ENCODE measurements at places on chromosomes 2 and 18.

DNA sequence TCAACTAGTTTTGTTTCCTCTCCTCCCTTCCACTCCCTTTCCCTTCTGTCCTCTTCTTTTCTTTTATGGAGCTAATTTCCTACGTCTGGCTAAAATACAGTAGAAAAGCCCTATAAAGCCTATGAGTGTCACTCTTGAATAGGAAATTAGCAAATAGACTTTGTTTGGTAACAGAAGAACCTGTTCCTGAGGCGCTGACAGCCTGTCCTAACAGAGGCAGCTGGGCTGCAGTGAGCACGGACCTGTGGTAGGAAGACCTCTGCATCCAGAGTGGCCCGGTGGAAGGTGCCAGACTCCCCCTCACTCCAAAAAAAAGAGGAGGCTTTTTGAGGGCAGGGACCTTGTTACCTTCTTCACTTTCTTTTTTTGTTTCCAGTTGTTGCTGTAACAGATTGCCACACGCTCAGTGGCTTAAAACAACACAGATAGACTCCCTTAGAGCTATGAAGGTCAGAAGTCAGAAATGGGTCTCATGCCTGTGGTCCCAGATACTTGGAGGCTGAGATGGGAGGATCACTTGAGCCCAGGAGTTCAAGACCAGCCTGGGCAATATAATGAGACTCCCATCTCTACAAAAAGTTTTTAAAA lies 81.2 kb upstream of the TXNDC2 start:
- peak; percentile 93 for DNase-seq

DNA sequence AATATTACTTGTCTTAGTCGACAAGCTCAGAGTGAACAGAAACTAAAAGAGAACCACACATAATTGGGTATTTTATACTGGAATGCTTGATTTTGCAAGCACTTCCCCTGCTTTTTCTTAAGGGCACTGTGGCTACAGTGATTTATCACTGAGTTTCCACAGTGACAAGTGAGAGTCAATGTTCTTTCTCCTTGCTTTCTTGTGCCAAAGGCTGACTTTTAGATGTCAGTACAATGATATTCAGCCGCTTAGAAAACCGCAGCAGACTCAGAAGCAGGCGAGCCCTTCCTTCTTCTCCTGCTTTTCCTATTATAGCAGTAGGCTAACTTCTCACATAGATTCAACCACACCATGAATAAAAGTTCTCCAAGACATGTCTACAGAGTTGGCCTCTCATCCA lies 1603.6 kb upstream of the NXPH2 start:
- DNase-seq, result no peak

DNA sequence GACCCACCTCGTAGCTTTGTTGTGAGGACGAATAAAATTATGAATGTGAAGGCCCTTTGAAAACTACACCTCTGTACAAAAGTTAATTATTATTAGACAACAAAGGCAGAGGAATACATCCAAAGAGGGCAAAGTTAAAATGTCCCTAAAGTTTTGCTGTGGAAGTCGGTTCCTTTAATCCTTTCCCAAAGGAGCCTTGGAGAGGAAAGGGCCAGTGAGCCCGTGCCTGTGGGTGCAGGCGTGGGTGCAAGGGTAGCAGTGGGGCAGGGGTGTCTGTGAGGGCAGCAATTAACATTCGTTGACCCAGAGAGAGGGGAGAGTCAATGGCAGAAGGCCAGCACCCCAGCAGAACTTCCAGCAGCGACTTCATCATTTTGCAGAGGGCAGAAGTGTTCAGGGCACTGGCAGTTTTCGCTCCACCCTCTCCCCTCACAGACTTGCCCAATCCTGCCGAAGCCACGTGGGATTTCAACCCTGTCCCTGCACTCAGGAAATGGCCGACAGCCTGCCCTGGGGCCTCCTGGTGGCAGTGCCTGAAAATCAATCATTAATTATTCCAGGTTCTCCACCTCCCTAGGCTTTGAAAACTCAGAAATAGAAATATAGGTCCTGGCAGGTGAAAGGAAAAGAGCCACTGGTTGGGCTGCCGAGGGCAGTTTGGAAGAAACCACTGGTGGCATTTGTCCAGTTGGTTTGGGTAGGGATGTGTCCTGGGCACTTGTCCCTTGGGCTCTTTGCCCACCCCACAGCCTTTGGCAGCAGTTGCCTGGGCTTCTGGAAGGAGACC lies 4.2 kb upstream of the PAX8 start:
- peak; percentile 33 for DNase-seq

- no peak for DNase-seq
Measured at GRCh38 chr18:52829876-52830405, 489.9 kb downstream of the DCC start.

- DNase-seq, result no peak
Measured at GRCh38 chr2:184654945-184655344, 56.6 kb downstream of the ZNF804A start.

DNA sequence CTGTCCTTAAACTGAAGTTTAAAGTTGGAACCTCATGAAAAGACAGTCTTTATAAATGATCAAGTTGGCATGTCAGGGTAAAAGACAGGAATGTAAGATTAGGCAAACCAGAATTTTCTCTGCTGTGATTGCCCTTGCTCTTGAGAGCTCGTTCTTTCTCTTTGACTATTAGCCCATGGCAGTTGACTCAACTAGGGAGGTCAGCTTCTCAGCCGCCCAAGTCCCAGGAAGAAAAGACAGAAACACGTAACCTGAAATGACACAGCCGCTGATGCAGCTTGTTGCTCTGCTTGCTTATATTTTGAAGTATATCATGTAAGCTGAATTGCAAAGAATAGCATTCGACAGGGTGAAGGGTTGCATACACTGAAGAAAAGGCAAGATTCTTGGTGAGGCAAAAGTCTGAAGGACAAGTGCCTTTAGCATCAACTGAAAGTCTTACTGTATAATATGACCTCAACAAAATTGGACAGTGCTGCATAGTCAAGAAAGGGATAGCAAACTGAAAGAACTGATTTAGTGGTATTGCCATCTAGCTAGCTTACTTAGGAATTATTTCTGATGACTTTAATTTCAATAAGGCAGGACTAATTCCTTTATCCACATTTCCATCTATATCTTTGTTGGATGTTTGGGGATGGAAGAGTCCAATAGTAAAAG lies 54.7 kb downstream of the ARHGAP15 start:
- DNase-seq, result no peak

DNA sequence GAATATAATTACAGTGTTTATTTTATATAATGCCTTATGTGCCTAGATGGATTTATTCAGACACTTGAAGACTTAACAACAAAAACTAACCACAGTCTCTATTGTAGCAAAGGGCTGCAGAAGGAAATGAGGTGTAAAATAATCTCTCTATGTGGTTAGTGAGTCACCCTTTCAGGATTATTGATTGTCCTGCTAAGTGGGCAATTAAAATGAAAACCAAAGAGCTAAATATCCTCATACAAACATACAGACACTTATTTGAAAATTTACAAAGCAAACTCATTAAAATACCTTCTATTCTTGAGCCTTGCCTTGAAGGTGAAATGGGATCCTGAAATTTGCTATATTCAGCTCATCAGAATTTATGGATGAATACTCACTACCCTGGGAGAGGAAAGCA lies 27.7 kb upstream of the DCC start:
- no peak for DNase-seq

DNA sequence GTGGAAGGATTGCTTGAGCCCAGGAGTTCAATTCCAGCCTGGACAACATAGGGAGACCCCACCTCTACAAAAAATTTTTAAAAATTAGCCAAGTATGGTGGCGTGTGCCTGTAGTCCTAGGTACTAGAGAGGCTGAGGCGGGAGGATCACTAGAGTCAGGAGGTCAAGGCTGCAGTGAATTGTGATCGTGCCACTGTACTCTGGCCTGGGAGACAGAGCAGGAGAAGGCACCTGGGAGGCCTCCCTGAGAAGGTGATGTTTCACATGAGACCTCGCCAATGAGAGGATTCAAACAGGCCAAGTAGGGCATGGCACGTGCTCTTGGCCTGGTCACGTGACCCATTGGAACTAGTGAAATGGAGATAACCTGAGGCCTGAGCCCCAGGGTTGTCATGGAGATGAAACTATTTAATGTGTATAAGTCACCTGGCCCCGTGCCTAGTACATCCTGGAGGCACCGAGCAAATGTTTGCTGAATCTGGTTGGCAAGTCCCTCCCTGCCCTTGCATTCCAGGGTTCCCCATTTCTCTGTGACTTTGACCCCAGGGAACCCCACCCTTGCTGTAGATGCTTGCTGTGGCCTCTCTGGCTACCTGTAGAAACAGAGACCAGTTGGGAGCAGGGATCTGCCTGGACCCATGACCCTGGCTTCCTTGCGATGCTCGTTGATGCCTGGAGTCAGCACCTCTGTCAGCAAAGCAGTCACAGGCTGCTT lies 26.1 kb upstream of the ROCK2 start:
- DNase-seq, result no peak

- peak; percentile 68 for DNase-seq
Measured at GRCh38 chr18:3037423-3037915, 24.5 kb upstream of the LPIN2 start.

GRCh38 chr18:58552057-58552461 lies 76.8 kb downstream of the ALPK2 start:
- no peak for DNase-seq

GRCh38 chr2:59779571-59779970 lies 773.9 kb downstream of the BCL11A start:
- peak; percentile 69 for DNase-seq

DNA sequence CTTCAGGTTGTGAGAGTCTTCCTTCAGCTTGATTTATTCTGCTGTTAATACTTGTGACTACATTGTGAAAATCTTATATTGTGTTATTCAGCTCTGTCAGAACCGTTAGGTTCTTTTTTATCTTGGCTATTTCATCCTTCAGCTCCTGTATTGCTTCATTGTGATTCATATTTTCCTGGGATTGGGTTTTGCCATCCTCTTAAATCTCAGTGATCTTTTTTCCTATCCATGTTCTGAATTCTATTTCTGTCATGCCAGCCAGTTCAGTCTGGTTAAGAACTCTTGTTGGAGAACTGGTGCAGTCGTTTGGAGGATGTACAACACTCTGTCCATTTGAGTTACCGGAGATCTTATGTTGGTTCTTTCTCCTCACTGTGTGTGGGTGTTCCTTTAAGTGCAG lies 19.1 kb downstream of the MSTN start:
- DNase-seq, result no peak

DNA sequence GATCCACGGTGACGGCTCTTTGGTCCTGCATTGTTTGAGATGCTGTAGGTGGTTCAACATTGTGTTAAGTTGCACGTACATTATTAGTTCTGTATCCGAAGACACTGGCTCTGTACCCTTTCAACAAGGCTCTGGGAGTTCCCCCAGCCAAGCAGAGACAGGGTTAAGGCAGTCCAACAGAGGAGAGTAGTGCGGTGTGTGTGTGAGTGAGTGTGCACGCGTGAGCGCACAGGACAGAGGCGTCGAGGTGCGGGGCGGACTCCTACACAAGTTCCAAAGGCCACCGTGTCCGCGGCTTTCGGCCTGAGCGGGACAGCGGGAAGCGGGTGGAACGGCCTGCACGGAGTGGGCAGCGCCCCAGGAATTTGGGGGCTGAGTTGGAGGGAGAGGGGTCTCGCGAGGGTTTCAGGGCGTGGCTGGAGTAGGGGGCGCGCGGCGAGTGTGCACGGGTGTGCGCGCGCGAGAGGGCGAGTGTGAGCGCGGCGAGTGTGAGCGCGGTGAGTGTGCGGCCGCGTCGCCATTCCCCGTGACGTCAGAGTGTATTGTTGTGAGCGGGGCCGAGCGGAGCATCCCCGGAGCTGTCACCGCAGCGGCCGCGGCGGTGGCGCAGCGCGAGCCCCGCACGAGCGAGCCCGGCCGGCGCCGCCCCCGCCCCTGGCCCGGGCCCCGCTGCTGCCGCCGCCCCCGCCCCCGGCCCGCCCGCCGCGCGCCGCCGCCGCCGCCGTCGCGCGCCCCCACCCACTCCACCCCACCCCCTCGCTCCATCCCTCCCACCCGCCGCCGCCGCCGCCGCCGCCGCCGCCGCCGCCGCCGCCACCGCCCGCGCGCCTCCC lies at the start of gene ASXL3:
Gene ASXL3, plus strand, starts transcription at position 535 of the 833 bp plus-strand sequence. CDS start 413 bp downstream, outside the sequence.
- DNase-seq, result no peak

DNA sequence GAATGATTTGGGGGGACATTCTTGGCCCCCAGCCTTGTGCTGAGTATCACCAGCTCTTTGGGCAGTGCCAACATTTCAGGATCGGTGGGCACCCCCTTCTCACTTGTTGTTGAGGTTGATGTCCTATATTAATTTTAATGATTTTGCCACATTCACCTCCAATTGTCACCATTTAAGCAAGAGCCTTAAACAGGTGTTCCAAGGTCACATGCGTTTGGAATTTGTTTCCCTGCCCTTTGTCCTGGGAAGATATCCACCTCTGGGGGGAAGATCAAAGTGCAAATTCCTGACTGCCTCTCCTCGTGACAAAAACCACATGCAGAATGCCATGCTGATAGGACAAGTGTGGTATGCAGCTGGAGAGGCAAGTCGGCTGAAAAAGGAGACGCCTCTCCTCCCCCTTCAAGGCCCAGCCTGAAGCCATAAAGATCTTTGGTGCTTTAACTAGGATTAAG lies 72.5 kb upstream of the ID2 start:
- no peak for DNase-seq

- peak; percentile 74 for DNase-seq
Measured at GRCh38 chr2:64212346-64212745, 68.1 kb upstream of the PELI1 start.

GRCh38 chr2:191676790-191677645 lies 918 bp upstream of the NABP1 start:
- DNase-seq, result peak; percentile 81

- DNase-seq, result no peak
Measured at GRCh38 chr2:145543856-145544255, 1023.9 kb upstream of the ZEB2 start.

GRCh38 chr2:149586063-149586462 lies 1.5 kb downstream of the MMADHC start:
- peak; percentile 39 for DNase-seq

GRCh38 chr2:70475266-70475665 lies 78.4 kb downstream of the TGFA start:
- DNase-seq, result no peak

- peak; percentile 29 for DNase-seq
Measured at GRCh38 chr2:174656676-174657176, 59.1 kb upstream of the WIPF1 start.

- DNase-seq, result no peak
Measured at GRCh38 chr2:156526950-156527636, 90.9 kb downstream of the GPD2 start.

DNA sequence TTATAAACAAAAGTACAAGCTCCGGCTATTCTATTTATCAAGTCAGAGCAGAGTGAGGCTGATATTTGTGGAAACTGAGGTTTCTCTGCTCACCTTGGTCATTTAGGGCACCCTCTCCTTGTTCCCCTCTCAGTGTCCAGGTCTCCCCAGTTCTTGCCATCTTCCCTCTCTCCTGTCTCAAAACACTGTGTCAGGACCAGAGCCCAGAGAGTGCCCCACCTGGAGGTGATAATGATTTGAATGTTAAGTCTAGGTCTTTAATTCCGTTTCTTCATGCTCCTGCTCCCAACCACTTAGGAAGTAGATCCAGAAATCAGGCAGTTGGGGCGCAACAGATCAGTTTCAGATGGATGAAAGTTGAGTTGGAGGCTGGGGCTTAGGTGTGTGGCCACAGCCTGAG lies 9.2 kb upstream of the ADCY3 start:
- DNase-seq, result no peak

GRCh38 chr2:80638783-80639182 lies 334.2 kb upstream of the LRRTM1 start:
- no peak for DNase-seq

- peak; percentile 77 for DNase-seq
Measured at GRCh38 chr2:32262105-32262504, 2.6 kb downstream of the NLRC4 start.
